ENCODE measurements at places on chromosomes 16 and 17. TPM values are rescaled to one million over a fixed set of nuclear protein-coding genes. Genes with fewer than 3 reads are reported as not detected.

GRCh38 chr16:3589441-3589921 is 12.3 kb upstream of the NLRC3 start:
- no peak for DNase-seq

Gene PIK3R5
- not detected for polyA plus RNA-seq

GRCh38 chr17:4717791-4718190 is 7.4 kb downstream of the ARRB2 start:
- DNase-seq: no peak

DNA sequence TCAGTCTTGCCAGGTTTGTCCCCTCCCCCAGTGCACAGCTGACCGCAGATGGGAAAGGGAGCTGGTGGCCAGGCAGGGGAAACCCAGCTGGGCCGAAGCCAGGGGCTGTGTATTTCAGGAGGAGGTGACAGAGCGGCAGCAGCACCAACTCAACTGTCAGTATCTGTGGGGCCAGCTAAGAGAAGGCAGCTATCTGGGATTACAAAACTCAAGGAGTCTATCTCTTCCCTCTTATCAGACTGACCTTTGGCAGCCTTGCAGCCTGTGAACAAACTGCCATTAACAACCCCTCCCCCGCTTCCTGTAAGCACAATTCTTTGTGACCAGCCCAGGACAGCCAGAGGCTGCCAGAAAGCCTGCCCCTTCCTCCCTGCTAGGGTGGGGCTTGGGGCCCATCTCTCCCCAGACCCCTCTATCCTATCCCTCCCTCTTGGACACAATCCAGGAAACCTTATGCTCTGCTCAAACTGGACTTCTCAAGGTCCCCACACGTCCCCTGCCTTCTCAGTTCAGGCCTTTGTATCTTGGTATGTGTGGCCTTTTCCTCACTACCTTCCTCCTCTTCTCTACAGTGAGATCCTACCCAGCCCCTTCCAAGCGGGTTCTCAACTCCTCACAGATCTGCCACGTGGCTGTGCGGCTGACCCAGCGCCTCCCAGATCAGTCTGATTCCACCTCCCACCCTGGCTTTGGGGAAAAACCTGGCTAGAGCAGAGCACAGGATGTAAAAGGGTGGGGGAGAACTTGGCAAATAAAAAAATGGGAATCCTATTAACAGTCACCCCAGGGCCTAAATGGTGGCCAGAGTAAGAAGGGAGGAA is 10.5 kb downstream of the ST3GAL2 start:
- peak; percentile 68 for DNase-seq

GRCh38 chr17:80416940-80417293 is 1.9 kb downstream of the ENDOV start:
- DNase-seq: no peak

GRCh38 chr17:47621293-47622179 is 28.2 kb upstream of the KPNB1 start:
- DNase-seq: peak; percentile 51

Gene RAMP2
- 1.7 TPM for polyA plus RNA-seq

- peak; percentile 70 for DNase-seq
Observed at GRCh38 chr17:73293480-73293911, 18.3 kb downstream of the CDC42EP4 start.

DNA sequence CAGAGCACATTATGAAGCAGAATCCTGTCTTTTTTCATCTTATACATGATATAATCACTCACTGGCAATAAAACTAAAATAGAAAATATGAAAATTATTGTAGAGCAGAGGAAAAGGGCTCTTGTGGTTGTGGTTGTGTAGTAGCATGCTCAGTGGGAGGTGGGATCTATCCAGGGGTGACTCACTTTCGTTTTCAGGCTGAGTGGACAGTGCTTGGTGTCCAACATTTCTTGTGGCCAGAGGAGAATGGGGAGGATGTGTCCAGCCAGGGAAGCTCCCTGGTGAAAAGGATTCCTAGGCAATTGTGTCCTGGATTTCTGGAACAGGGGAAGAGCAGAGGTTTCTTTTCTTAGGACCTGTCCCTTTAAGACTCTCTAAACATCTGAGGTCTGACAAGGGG is 31.9 kb upstream of the CPHXL start:
- no peak for DNase-seq

Gene TMEM235
- polyA plus RNA-seq: not detected

Gene DNASE1L2
- polyA plus RNA-seq: 0.33 TPM

- DNase-seq: no peak
Observed at GRCh38 chr17:17084941-17085340, 42.7 kb downstream of the MPRIP start.

- no peak for DNase-seq
Observed at GRCh38 chr17:3735515-3735914, 11.8 kb downstream of the HASPIN start.

DNA sequence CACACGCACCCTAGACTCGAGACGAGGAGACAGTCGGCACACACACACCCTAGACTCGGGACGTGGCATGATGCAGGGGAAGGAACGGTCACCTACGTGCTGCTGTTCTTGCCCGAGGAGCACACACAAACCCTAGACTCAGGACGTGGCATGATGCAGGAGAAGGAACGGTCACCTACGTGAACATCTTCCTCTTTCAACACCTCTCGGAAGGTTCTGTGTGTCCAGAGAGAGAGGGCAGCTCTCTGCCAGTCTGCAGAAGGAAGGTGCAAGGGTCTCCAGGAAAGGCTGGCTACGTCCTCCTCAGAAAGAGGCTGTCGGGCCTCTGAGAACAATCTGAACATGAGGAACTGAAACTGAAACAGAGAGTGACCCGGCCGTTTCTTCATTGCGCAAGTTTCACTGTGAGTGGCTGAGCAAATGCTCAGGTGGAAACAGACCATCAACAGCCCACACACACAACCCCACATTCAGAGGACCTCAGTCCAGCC is 43.4 kb downstream of the ZNF276 start:
- no peak for DNase-seq

Gene KCNJ16
- not detected for polyA plus RNA-seq

- no peak for DNase-seq
Observed at GRCh38 chr16:27729516-27730304, 179.8 kb downstream of the KATNIP start.

GRCh38 chr16:10552281-10552680 is 28.1 kb downstream of the EMP2 start:
- DNase-seq: no peak

DNA sequence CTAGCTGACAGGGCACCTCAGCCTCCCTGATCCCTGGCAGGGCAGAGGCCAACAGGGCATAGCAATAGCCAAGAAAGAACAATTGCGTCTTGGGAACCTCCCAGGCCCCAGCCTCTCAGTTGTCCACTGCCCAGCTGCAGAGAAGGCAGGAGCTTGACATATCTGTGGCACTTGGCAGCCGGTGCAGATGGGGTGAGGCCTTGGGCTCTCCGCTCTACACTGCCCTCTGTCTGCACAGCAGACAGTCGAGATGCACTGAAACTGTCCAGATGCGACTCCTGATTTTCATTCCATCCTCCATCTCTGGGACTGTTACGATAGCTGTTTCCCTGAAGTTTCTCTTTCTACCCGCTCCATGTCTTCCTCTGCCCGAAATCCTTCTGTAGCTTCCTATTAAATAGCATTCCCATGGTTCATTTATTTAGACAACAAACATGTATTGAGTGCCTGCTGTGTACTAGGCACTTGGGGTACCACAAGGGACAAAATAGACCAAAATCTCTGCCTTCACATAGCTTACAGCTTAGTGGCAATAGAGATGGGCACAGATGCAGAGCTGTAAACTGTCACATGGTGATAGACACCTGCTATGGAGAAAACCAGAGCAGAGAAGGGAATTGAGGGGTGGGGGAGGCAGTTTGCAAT is 3.3 kb downstream of the POLR3E start:
- no peak for DNase-seq

Gene ACSM5
- polyA plus RNA-seq: not detected

- no peak for DNase-seq
Observed at GRCh38 chr17:49748791-49749190, 15.1 kb downstream of the FAM117A start.

Gene C17orf113
- 0.11 TPM for polyA plus RNA-seq

DNA sequence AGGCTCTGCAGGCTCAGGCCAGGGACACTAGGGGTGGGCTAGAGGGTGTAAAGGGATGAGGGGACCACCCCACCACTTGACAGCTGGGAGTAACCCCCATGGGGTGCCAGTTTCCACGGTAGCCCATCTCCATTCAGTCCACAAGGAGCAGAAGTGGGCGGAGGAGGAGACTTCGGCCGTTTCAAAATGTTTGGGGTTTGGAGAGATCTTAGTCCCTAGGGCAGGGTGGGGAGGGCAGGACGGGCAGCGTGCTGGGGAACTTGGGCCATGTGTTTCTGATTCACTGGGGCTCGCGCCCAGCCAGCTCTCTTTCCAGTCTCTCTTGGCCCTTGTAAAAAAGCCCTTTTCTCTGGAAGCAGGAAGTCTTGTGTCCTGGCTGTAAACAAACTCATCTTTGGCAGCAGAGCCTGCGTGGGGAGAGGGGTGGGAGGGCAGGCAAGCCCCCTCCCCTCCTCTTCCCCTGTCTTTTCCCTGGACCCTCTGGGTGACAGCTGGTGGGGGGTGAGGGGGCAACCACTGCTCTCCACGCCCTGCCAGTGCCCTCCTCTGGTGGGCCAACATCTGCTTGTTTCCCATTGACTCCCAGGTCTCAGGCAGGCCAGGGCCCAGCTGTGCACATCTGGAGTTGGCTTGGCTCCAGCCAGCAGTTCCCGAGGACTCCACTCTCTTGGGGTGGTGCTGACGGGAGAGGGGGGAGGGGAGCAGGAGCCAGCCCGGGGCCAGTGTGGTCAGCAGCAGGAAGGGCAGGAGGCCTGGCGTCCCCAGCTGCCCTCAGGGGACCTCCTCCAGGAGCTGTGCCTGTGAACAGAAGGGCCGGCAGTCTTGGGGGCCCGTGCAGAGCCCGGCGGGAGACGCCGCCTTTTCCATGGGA is 8.1 kb downstream of the CYGB start:
- DNase-seq: peak; percentile 86

DNA sequence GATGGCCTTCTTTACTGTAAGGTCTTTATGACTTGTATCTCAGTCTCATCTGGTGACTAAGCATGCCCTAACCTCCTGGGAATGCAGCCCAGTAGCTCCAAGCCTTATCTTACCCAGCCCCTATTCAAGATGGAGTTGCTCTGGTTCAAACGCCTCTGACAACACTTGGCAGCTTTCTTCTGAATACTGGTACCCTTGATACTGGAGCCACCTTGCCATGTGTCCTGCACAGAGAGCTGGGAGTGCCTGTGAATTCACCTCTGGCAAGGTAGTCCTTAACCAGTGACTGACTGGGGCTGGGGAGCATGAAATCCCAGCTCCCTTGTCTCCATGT is 17.2 kb downstream of the NUDT7 start:
- no peak for DNase-seq

Gene TMEM94
- 35.5 TPM for polyA plus RNA-seq

- DNase-seq: no peak
Observed at GRCh38 chr16:14011846-14012245, 59.3 kb upstream of the MRTFB start.

DNA sequence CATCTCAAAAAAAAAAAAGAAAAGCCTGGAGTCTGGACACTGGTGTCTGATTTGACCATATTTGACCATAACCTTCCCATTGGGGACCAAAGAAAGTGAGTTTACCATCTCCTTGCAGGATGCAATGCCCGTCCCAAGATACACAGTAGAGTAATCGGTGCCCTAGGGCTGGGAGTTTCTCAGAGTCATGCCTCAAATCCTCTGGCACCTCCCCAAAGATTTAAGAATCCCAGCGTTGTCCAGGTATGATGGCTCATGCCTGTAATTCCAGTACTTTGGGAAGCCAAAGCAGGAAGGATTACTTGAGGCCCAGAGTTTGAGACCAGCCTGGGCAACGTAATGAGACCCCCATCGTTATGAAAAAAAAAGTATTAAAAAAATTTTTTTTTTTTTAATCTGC is 5.0 kb downstream of the PITPNM3 start:
- DNase-seq: no peak

Gene OTOP2
- not detected for polyA plus RNA-seq

- DNase-seq: no peak
Observed at GRCh38 chr16:9183682-9184353, 92.4 kb downstream of the HAPSTR1 start.

GRCh38 chr16:79847101-79847500 is 246.6 kb upstream of the MAF start:
- no peak for DNase-seq

Gene MMP2
- 1,167 TPM for polyA plus RNA-seq

Gene SKAP1
- not detected for polyA plus RNA-seq

Gene BPTF
- polyA plus RNA-seq: 25.6 TPM

GRCh38 chr16:55250701-55251100 is 73.3 kb upstream of the IRX6 start:
- no peak for DNase-seq

Gene IRX5
- 1.8 TPM for polyA plus RNA-seq

GRCh38 chr17:18186627-18186982 is 3.0 kb downstream of the ALKBH5 start:
- no peak for DNase-seq

GRCh38 chr17:74432424-74432690 is 469 bp downstream of the GPRC5C start:
- DNase-seq: no peak

DNA sequence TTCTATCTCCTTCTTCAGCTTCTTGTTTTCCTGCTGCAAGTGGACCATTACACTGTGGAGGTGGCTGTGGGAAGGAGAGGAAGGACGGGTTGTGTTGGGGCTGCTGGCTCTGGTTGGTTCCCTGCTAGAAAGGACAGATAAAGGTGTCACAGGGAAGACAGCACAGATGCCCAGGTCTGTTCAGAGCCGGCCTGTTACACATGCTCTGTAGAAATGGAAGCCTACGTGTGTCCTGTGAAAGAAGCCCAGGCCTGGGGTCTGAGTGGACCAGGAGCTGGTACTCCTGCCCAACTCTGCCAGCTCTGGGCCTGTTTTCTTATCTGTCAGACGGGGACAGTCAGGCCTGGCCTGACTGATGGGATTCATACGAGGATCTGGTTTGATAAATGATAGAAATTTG is 26.4 kb downstream of the DHX38 start:
- DNase-seq: no peak

GRCh38 chr17:5260542-5260941 is 21.5 kb upstream of the RABEP1 start:
- DNase-seq: no peak

All from BJ (cell line).